ENCODE measurements at places on chromosomes 2 and 18.

GRCh38 chr2:95232232-95232631, 24.9 kb downstream of the ZNF892 start:
- no peak for DNase-seq

GRCh38 chr2:29459445-29460179, 344.4 kb downstream of the CLIP4 start:
- DNase-seq, result peak; percentile 14

DNA sequence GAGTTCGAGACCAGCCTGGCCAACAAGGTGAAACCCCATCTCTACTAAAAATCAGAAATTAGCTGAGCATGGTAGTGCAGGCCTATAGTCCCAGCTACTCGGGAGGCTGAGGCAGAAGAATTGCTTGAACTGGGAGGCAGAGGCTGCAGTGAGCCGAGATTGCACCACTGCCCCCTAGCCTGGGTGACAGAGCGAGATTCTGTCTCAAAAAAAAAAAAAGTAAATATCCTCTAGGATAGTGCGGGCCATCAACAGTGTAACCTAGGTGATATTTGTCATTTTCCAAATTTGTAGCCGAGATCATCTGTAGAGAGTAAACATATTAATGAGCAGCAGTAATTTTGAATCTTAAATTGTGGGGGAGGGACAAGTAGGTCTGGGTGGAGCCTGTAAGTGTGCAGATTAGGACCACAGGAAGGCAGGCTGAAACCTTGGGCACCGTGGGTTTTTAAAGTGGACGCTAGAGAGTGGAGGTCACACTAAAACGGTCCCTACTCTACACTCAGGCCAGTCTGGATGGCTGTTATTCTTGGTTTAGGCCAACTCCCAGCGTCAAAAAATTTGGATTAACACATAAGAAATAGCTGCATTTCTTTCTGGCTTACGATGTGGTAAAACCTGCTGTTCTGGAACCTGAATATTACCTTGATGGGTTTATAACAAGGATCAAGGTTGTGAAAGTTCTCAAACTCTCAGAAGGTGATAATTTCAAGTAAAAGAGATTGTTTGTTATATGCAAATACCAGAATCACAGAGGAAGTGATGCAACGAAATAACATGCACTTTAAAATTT, 22.7 kb upstream of the TET3 start:
- peak; percentile 96 for DNase-seq

GRCh38 chr2:206064077-206064476, 21.9 kb downstream of the INO80D start:
- no peak for DNase-seq

DNA sequence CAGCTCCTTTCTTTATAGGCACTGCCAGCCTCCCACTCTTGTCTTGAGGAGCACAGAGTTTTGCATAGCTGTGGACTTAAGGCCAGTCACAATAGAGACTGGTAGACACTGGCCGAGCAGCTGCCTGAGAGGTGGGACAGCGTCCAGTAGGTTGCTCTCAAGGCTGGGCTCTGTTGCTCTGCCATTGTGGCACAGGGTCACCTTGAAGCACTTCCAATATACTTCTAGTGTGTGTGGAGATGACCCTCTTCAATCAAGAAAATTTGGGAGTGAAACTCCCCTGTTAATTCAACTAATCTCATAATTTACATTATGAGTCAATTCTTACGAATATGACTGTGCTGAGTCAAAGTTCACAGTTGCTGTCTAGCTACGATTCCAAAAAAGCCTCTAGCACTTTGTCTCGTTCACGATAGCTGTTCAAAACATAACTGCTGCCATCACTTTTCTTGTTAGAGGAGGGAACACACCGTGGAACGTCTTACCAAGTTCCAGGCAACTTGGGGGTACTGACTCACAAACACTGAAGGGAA, 636.2 kb downstream of the EPHA4 start:
- DNase-seq, result no peak

- DNase-seq, result no peak
These were observed at the start of gene RIT2 for GRCh38 chr18:43115076-43115921. RIT2 (minus strand) TSS chr18:43115685.

- DNase-seq, result peak; percentile 32
These were observed 1383.2 kb downstream of the LRP1B start for GRCh38 chr2:140747665-140748064.

DNA sequence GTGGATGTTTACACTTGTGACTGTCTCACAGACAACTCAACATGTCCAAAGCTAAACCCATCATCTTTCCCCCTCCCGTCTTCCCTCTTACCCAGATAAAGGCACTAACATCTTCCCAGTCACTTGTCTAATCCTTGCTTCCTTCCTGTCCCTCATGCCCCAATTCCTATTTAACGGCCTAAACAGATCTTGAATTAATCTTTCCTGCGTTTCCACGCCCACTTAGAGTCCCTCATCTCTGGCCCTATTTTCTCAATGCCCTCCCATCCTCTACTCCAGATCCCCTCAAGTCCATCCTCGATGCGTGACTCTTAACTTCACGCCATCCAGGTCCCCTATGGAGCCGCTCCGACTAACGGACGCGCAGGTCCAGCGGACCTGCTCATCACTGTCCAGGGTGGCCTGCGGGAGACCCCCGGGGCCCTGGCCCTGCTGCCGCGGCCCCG, 682 bp upstream of the SCLY start:
- no peak for DNase-seq

DNA sequence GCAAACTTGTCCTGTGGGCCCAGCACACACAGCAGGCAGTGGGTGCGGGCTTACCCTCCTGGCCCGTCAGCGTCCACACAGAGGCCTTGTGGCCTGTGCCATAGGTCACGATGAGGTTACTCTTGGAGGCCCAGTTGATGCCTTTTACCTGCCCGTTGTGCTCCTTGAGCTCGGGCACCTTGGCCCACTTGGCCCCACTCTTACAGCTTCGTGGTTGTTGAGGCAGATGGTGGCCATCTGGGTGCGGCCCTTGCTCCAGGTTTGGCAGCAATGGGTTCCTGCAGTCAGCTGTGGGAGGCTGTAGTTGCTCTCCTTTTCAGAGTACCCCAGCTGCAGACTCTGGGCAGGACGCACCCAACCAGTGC, 45.5 kb upstream of the PTH2R start:
- DNase-seq, result no peak

DNA sequence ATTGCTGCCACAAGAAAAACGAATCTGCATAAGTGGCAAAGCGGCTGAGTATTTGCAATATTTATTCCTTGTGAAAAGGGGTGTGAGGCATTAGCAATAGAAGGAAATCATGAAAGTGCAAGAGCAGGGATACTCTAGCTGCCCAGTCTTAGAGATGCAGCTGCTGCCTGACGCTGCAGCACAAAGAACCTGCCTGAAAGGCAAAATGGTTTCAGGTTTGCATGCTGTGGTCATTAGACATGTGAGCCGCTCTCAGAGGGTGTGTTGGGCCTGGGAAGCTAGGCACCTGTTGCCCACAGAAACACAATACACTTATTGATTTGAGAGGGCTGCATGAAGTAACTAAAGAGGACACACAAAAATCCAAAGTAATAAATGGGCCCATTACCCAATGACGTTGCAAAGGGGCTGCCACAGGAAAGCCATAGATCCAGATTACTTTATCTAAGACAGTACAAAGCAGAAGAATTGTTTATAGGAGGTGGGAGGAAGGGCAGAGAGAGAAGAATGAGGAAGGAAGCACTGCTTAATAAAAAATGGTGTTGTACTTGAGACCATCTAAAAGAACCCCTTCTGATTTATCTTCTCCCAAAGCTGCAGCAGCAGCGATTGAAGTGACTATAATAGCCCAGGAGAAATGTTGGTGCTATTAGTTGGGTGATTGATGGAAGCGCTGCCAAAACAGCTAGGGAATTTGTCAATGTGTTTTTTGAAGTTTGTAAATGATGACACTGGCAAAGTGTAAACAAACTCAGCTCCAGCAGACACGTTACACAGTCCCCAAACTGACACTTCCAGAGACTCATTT, 492.4 kb upstream of the ACVR2A start:
- DNase-seq, result no peak

- peak; percentile 87 for DNase-seq
These were observed 25.9 kb upstream of the NEB start for GRCh38 chr2:151760139-151760650.

GRCh38 chr2:104043864-104044263, 810.1 kb upstream of the POU3F3 start:
- DNase-seq, result no peak

GRCh38 chr2:178886006-178886405, 78.8 kb upstream of the TTN start:
- DNase-seq, result no peak

GRCh38 chr18:32349728-32350395, 120.8 kb downstream of the GAREM1 start:
- DNase-seq, result peak; percentile 72

DNA sequence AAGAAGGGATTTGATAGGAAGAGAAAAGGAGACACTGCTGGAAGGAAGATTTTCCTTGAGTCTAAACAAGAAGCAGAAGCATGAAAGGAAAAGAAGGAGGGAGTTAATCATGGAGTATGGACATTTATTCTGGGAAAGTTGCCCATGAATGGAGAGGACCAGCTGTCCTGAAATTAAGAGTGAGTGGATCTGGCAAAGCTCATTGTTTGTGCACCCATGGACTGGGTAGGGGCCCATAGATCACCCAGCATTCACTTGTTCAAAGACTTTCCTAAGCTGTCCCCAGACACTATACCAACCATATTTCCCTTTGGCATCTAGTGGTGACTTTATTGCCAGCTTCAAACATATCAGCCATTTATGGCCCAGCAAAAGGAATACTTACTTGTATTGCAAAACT, 422.7 kb downstream of the FBXO15 start:
- DNase-seq, result no peak
